RWPE1 (cell line): ENCODE measurements at places on chromosomes 6 and 20.
A peak's percentile ranks its signal among the peaks of the same experiment; 100 is the strongest.

DNA sequence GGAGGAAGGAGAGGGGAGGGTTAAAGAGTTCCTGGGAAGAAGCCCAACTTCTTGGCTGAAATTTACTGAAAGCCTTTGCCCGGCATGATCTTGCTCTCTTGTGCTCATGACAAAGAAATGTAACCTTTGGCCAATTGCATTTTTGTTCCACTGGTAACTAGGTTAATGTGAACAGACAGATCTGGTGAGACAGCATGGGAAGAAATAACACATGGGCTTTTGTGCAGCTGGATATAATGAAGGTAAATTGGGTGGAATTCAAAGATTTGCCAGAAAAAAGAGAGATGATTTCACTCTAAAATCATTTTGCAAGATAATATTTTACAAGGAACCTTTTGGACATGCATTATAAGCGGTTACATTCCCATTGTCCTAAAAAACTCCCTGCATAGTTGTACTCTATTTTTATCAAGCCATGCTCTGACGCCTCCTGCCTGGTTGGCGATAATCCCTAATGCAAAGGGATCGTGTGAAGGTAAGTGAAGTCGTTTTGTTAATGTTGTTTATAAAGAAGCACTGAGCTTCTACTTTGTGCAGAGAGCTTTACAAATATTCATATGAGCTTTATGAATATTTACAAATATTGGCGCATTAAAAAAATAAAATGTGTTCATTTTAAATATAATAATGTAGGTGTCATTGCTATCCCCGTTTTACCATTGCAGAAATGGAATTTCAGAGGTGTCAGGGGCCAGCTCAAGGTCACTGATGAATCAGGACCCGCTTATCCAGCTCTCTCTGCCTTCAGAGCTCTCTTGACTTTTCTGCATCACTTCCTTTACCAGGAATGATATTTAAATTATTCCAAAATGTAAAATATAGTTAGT is 161.3 kb upstream of the AGPAT4 start:
- DNase-seq: peak; percentile 64

DNA sequence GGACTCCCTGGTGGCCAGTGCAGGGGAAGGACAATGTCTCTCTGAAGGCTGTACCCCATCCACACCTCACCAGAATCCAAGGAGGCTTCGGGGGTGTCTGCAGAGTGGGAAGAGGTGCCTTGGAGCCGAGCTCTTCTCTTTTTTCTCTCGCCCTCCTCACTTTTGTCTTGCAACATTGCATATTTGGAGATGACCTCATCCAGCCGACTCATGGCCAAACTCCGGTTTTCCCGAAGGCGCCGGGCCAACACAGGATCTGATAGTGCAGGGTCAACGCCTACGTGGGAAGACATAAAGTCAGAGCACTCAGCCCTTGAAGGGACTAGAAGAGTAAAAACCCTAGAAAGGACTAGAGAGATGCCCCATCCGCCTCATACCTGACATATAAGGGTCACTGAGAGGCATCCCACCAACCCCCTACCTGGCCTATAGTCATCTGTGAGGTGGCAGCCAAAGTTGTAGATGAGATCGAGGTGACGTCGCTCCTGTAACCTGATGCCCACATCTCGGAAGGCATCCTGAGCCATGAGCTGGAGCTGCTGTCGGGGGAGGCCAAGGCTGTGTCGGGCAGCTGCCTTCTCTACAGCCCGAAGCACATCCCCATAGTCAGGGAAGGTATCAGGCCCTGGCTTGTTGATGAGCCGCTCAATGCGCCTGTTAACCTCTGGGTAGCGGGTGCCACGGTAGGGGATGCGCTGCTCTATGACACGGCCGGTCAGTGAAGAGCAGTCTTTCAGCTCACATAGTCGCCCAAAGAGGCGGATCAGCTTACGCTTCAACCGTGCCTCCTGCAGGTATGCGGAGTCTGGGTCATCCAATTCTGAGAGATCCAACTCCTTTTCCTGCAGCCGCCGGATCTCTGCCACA is 3.0 kb upstream of the ZBTB22 start:
- DNase-seq: peak; percentile 60

DNA sequence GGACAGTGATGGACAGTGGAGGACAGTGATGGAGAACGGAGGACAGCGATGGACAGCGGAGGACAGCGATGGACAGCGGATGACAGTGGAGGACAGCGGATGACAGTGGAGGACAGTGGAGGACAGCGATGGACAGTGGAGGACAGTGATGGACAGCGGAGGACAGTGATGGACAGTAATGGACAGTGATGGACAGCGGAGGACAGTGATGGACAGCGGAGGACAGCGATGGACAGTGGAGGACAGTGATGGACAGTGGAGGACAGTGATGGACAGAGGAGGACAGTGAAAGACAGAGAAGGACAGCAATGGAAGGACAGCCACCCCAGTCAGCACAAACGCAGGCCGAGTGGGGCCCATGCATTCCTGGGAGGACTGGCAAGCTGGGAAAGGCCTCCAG is 3.4 kb upstream of the NKAIN4 start:
- DNase-seq: no peak

DNA sequence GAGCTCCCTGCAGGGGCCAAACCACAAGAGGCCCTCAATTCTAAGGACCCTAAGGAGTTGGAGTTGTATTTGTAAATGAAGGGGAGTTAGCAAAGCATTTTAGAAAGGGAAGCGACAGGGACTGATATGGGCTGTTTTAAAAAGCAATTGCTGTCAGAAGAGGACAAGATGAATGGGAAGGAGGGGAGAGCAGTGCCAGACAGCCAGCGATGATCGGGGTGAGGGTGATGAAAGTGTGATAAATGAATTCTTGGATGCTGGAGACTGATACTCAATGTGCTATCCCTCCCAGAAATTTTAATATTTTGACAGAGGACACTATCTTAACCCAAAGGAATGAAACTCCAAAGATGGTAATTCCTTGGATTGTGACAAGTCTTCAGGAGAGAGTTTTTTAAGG is 289.2 kb downstream of the CLIC5 start:
- DNase-seq: no peak
